ENCODE measurements at places on chromosomes 3 and 15.

DNA sequence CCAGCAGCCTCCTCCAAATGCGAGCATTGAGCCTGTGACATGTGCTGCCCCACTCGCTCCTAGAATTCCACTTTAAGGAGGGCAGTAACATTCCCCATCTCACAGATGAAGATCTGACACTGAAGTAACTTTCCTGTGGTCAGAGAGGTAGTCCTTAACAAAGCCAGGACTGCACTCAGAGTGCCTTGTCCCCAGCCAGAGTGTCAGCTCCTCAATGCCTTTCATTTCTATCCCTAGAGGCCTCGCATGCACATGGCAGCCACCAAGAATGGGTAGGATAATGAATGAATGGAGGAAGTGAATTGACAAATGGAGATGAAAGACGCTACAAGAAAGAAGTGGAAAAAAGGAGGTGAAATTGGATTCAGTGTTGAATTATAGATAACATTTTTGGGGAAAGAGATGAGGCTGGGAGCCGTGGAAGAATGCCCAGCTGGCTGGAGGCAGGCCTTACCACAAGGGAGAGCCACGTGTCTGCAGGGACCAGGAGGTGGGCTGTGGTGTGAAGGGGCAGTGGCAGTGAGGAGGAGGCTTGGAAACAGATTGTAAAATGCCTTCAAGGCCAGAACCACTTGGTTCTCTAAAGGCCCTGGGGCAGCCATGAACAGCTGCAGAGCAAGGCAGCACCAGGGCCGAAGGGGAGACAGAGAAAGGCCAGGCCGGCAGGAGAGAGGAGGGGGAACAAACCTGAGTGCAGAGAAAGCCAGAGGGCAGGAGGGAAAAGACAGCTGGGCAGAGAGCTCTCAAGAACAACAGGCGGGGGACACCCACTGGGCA lies 10.4 kb downstream of the CFAP92 start:
- DNase-seq = no peak

GRCh38 chr15:42082823-42083604 lies 11.3 kb downstream of the PLA2G4D start:
- DNase-seq = no peak

DNA sequence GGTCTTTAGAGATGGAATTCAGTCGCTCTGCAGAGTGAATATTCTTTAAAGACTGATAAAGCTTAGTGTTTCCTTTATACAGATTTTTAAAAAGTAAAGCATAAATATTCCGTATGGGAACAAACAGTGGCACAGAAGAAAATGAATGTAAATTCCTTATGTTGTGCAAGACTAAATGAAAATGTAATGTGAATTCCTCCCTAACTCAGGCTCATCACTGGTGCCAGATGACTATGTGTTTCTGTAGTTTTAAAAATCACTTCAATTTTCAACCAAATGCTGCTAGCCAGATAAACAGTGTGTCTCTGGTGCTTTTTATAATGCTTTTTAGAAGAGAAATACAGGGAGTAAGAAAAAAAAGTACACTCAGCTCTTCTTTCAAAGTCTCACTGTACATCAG lies 154.8 kb upstream of the SNTN start:
- no peak for DNase-seq

DNA sequence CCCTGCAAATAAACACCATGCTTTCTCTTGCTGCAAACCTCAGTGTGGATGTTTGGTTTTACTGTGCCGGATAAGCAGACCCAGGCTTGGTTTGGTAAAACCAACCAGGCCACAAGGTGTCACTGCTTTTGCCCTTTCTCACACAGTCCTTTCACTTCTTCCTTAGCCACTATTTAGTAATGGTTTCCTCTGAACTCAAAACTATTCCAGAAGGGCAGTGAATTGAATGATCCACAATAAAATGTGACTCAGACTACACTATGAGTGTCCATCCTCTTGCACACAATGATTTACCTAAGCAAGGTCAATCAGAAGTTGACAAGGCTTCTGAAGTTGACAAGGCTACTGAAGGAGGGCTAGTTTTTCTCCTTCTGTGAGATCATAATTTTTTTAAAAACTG lies 552.4 kb upstream of the CCDC54 start:
- no peak for DNase-seq

DNA sequence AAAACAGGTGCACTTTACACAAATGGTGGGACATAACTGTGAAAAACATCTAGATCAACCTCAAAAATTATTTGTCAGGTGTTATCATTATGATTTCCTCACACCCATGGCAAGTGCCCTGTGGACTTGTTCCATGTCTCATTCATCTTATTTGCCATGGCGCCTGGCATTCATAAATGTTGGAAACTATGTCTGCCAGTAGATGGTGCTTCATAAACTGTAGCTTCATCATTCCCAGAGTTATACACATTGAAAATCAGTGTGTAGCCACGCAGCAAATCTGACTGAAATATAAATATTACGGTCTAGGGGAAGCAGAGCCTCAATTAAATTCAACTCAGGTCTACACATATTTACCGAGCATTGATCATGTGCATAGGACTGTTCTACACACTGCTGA lies 90.7 kb downstream of the IMPG2 start:
- DNase-seq = no peak

DNA sequence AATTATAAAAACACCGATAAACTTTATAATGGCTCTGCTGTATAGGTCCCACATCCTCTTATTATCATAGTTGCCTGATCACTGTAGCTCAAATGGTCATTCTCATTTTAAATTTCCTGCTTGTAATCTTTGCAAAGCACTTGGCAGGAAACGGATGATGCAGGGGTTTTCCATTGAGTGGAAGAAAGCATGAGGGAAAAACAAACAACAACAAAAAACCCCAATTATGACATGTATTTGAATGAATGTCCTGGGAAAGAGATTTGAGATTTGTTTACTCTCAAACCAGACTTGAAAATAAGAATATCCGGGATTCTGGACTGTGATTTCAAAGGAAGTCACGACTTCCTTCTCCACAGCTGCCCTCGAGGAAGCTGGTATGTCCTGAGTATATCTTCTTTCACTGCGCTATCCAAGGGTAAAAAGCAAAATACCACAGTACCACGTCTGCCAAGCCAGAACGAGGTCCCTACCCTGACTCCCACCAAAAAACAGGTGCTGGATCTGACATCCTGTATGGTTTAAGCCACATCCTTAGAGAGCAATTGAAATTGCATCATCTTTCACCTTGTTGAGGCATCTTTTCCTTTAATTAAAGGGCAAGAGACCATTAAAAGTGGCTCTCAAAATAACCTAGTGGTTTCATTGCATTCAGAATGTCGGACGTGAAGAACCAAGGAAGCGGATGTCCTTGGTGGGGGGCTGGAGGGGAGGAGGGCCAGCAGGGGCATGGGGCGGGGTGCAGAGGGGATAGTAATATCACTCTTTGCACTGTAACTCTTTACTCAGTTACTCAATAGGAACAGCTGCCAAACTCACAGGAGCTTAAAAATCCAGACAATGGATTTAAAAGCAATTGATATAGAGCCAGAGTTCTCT lies 13.5 kb upstream of the TIPIN start:
- DNase-seq = no peak

DNA sequence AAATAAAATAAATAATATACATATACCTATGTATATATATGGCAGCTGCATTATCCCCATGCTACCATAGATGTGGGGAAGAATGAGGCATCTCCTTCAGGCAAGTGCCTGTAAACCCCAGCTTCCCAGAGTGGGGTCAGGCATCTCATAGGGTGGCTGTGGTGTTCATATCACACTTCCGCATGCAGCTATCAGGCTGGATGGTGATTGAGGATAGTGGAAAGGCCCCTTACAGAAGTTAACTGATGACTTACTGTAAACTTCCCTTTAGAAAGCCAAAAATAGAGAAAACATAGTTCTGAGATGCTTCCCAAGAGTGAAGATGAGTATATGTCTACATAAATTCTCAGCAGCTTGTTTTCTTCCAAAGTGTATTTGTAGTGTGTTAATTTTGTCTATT lies 3.5 kb upstream of the PP2D1 start:
- DNase-seq = no peak

- DNase-seq = no peak
Measured at GRCh38 chr15:55514414-55514850, 6.4 kb upstream of the DNAAF4 start.

DNA sequence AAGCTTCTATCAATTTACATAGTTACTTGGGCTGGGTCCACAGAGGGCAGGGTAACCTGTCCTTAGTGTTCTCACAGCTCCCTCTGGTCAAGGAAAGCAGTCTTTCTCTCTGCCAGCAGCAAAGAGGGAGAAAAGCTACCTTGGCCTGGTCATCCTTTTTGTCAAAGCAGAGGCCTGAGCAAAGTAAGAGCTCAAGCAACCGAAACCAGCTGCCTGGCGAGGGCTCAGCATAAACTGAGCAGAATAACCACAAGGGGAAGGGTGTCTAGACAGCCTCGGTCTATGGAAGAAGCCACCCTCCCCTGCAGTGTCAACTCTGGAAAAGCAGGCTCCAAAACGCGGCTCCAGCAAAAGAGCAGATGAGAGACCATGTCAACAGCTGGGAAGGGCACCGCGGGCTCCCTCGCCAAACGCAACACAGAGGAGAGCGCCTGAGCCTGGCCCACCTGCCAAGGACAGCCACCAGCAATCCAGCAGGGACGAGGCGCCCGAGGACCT lies 17.4 kb downstream of the LRIG1 start:
- DNase-seq = no peak

- no peak for DNase-seq
Measured at GRCh38 chr15:100252779-100253417, 88.9 kb downstream of the ADAMTS17 start.

DNA sequence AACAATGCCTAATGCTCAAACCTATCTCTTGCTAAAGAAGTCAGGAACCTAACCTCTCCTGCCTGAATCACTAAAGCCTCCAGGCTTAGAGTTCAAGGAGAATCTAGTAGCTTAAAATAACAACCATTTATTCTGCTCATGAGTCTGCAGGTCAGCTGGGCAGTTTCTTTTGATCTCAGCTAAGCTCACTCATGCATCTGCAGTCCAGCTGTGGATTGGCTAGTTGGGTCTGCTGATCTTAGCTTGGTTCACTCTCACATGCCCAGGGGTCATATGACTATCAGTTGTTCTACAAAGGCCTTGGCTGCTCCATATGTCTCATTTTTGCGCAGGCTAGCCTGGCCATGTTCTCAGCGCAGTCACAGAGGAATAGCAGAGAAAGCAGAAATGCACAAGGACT lies 109.2 kb upstream of the STT3B start:
- DNase-seq = no peak

GRCh38 chr3:191473661-191474198 lies 12.8 kb downstream of the PYDC2 start:
- no peak for DNase-seq

- DNase-seq = no peak
Measured at GRCh38 chr3:34669490-34669889, 871.1 kb downstream of the PDCD6IP start.

- no peak for DNase-seq
Measured at GRCh38 chr3:159974-160373, 36.6 kb upstream of the CHL1 start.

DNA sequence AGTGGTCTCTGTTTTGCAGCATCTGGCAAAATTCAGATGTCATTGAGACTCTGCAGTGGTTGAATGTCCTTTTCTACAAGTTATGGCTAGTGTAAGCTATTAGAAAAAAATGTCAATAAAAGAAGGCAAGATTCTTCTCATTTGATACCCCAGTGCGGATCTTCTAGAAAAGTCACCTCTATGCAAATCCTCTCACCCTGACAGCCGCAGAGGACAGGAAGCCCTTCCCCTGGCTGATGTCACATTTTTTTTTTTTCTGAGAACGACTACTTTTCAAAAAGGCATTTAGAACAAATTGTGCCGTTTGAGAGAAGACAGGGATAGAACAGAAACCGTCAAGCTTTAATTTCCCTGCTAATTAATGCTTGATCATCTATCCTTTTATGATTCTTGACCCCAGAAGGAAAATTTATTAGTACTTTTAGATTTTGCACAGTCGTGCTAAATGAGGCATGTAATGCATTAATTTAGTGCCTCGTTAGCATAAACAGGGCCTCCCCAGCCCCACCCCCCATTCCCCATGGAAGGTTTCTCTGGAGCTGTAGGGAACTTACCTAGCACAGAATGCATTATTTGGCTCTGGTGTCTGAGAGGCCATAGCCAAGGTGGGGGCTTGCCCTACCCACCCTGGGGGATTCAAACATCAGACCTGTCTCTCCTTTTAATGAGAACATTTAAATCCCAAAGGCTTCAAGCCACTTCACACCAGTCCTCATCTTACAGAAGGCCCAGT lies 183.8 kb downstream of the OPA1 start:
- DNase-seq = no peak

GRCh38 chr3:108106449-108106848 lies 15.6 kb upstream of the CD47 start:
- no peak for DNase-seq

GRCh38 chr3:134366221-134366927 lies 7.9 kb downstream of the AMOTL2 start:
- no peak for DNase-seq
